ENCODE measurements at places on chromosomes 3 and 15. TPM values are rescaled to one million over a fixed set of nuclear protein-coding genes. Genes with fewer than 3 reads are reported as not detected.

Gene SNX22
- not detected for total RNA-seq

DNA sequence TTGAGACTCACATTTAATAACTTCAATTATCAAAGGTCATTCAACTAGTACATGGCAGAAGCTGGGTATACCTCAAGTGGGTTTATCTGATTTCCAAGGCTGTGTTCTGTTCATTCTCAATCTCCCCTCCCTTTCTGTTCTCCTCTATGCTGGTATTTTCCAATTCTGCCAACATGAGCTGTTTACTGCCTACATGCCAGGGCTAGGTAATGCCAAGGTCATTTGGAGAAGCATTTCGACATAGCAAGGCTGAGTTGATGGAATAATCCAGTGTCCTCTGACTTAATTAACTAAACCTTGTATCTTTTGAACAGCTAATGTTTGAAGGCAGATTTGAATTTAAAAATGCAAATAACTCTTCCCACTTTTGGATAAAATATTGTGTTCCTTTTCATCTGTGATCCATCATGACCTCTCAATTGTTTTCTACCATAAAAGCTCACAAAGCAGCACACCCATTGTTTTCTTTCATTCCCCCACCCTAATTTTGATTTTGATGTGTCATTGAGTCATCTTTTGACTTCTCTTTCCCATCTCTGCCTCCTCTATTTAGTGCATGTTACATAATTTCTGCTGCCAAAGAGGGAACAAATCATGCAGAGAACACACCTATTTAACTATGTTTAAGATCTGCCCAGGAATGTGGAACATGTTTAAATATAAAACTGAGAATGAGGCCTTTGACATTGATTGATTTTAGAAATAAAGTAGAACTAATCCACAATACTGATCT is 308.8 kb upstream of the NR2E3 start:
- DNase-seq, result no peak

- no peak for DNase-seq
Observed at GRCh38 chr3:73774645-73775044, 149.9 kb upstream of the PDZRN3 start.

GRCh38 chr15:101639667-101640066 is 12.5 kb downstream of the TM2D3 start:
- DNase-seq, result no peak

- no peak for DNase-seq
Observed at GRCh38 chr3:127177226-127177625, 15.7 kb upstream of the PRR23E start.
